Tibial nerve (tissue), 4 donors: ENCODE measurements at places on chromosomes 13 and 19.

GRCh38 chr13:65789815-65790214, 1440.3 kb downstream of the PCDH9 start:
- DNase-seq: no peak

DNA sequence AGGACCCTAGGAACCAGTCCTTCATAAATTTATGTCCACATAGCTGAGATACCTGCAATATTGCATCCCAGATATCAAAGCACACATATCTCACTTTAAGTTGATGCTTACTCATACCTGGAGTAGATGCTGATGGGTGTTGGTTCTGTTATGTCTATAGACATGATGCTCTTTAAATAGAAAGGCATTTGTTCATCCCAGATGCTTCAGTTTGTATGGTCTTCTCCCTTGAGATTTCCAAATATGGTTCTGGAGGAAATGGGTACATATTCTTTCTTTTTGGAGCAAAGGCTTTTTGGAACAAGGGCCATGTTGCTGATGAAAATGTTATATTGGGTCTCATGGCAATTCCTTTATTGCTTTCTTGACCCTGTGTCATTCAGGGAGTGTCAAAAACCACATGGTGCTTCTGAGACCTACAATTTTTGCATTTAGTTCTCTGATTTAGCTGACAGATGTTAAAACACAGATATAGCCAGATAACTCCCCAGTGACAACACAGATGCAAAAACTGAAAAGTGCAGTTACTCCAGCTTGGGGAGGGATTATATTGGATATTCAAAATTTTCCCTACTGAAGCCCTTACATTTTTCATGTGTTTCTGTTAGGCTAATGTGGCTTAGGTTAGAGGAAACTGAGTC, 211.4 kb downstream of the KCNRG start:
- no peak for DNase-seq

DNA sequence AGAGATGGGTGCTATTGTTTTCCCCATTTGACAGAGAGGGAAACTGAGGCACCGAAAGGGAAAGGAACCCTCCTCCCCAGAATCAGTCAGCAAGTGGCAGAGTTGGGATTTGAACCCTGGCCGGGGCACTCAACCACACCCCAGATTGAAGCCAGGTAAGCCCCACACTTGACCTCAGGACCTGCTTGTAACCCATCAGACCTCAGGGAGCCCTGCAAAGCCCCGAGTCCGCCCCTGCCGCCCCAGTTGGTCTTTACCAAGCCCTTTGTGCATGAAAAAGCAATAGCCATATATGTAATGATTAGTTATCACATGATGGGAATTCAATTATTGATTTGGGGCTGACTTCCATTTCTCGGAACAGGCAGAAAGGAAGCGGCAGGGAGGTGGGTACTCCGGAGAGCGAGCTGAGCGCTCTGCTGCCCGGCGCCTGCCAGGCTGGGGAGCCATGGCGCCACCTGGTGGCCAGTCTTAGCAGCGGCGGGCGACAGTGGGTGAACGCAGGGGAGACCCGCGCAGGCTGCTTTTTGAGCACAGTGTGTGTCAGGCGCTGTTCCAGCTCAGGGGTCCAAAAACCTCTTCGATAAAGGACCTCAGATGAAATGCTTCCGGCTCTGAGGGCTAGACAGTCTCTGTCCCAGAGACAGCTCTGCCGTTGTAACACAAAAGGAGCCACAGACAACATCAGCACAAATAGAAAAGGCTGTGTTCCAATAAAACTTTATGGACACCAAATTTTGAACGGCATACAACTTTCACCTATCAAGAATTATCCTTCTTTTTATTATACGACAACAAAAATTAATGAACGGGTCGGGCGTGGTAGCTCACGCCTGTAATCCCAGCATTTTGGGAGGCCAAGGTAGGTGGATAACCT, 82.9 kb upstream of the CACNA1A start:
- peak; percentile 52 for DNase-seq

DNA sequence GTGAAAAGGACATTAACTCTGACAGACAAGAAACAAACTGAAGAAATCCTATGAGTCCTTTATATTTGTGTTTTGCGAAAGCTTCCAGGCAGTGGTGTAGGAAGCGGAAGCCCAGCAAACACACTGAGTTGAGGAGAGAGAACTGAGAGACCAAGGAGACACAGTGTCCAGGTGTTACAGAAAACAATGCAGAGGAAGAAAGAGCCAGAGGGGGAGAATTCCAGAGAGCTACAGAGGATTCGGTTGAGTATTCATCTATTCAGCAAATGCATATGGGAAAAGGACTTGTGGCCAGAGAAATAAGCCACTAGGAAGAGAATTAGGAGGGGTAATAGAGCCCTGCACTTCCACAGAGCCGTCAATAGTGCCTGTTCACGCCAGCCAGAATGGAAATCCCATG, 183.5 kb downstream of the LIG4 start:
- no peak for DNase-seq

- DNase-seq: no peak
Observed at GRCh38 chr13:94121686-94122085, 357.8 kb downstream of the DCT start.

GRCh38 chr19:47247308-47247990, 8.9 kb upstream of the CCDC9 start:
- peak; percentile 67 for DNase-seq
